A172 (cell line): ENCODE measurements at places on chromosomes 4 and X.

DNA sequence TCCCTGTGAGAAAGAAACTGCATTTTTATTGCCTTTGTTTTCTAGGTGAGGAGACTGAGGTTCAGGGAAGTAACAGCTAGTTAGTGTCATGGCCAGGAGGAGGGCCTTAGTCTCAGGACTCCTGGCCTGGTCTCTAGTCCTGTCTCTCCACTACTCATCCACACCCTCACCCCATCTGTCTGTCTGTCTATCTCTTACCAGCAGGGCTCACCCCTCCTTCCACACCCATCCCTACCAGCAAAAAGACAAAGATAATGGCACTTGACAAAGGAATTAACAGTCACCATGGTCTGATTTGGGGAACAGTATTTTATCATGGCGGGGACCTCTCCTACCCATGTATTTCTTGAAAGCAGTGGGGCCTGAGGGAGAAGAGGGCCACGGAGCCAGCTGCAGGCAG is 125.8 kb downstream of the REPS2 start:
- no peak for DNase-seq

DNA sequence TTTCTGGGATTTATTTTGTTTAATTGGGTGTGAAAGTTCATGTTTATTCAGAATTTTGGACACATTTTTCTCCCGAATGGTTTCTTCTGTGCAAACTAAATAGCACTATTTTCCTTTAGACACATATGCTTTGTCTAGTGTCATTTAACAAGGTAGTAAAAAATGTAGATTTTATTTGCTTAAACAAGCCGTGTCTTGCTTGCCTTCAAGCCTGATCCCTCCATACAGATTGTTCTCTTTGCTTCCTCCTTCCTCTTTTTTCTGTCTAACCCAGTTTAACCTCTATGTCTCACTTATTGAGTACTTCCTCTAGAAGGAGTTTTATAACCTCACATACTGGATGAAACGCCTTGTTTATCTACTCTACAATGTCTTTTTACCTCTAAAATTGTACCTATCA is 211.8 kb downstream of the NPFFR2 start:
- DNase-seq: no peak

GRCh38 chrX:134734466-134734952 is 76.2 kb upstream of the PLAC1 start:
- peak; percentile 66 for DNase-seq

- DNase-seq: no peak
Measured at GRCh38 chr4:25930731-25931354, 16.8 kb downstream of the SMIM20 start.
